Tibial nerve (tissue), 4 donors: ENCODE measurements at places on chromosomes 11 and 22.

DNA sequence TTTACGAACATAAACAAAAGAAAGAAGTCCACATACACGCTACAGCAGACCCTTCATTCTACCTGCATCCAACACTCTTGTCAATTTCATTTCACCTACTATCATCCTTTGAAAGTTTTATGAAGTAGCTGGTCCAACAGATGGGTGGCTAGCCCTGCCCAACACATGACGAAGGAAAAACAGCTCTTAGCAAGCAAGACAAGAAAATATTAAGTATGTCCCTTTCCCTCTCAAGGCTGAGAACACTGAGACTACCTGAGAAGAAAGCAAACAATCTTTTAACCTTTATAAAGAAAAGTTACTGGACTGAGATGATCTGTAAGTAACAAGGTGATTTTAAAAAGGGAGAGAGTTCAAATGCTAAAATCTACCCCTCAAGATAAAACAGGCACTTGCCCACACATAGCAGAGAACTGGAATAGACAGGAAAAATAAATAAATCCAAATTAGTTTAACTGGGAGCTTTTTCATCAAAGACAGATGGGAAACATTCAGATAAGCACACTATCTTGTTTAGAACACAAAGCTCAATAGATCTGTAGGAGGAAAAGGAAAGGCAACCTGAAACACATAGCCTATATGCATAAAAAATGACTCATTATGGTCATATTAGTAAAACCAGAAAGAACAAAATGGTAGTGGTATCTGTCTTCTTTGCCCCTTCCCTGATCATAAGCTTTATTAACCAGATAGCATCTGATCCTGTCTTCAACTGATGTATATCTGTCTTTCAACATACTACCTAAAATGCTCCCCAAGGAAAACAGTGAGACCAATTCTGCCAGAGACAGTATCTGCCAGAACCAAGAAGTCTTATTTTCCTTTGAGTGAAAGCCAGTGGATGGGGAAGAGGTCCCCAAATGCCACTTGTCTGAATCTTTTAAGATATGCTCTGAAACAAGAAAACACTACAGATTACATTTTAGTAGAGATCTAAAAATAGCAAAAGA, 104.3 kb downstream of the MRTFA start:
- peaks cover 32% of the 10 kb centered on the region for H3K4me1 ChIP-seq
- peak overlapping the region; percentile 35 for H3K4me3 ChIP-seq
- H3K27me3 ChIP-seq = no peaks in the 10 kb centered on the region

DNA sequence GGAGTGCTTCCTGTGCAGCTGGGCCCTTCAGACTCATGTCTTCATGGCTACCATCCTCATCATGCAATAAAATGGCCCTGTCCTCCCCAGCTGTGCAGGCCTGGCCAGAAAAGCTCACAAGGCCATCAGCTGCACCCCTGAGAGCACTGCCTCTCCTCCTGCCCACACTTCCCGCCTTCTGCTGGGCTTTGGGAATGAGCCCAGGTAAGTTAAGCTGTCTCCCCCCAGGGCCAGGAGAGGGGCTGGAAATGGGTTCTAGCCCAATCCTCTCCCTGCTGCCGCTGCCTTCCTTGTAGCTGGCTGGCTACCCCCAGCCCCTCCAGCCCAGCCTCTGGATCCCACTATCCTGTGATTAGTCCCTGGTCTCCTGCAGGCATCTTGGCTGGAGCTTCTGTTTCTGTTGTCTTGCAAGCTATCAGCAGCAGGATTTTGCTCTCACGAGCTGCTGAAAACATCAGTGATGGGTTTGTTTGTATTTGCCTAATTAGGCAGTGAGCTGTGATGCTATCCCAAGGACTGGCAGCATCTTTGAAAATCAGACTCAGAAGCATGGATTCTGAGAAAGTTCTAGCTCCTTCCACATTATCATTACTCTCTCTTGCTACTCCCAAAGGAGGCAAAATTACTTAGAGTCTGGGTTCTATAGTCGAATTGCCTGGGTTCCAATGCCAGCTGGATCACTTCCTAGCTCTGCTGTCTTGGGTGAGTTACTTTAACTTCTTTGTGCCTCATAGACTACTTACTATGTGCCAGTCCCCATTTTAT, 168.1 kb downstream of the ST3GAL4 start:
- peaks cover 19% of the 10 kb centered on the region for H3K27me3 ChIP-seq
- no peak overlapping the region for H3K27ac ChIP-seq
- no peaks in the 10 kb centered on the region for H3K4me1 ChIP-seq
- H3K36me3 ChIP-seq = no peaks in the 10 kb centered on the region
- no peak overlapping the region for H3K4me3 ChIP-seq
- DNase-seq = no peak

DNA sequence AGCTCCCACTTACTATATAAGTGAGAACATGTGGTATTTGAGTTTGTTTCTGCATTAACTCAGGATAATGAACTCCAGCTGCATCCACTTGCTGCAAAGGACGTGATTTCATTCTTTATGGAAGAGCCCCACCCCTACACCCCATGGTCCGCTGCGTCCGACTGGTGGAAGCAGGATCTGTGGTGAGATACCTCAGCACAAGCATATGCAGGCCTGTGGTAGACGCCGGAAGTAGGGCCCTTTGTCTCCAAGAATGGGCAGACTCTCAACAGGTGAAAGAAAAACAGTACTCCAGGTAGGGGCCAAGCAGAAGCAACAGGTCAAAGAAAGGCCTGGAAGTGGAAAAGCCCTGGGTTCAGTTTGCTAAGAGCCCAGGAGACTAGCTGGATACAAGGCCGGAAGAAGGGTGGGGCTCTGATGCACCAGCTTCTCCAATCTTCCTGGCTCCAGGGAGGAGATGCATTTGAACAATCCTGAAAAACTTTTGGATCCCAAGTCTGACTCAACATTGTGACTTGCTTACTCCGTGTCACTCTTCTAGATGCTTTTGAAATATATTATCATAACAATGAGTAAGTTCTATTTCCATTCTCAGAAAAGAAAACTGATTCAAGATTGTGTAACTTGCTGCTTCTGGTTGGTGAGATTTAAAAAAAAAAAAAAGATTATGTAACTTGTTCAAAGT, 30.4 kb downstream of the NEAT1 start:
- peaks cover 10% of the 10 kb centered on the region for H3K4me1 ChIP-seq
- H3K36me3 ChIP-seq = no peaks in the 10 kb centered on the region
- no peak for DNase-seq
- H3K27me3 ChIP-seq = no peaks in the 10 kb centered on the region
- no peak overlapping the region for H3K4me3 ChIP-seq
- peak overlapping the region; percentile 85 for H3K27ac ChIP-seq

- no peaks in the 10 kb centered on the region for H3K27me3 ChIP-seq
- DNase-seq = no peak
- no peaks in the 10 kb centered on the region for H3K4me1 ChIP-seq
These were observed 21.3 kb downstream of the CASP12 start for GRCh38 chr11:104876861-104877431.

GRCh38 chr11:44600839-44601383, 35.4 kb downstream of the CD82 start:
- no peaks in the 10 kb centered on the region for H3K36me3 ChIP-seq
- H3K27ac ChIP-seq = peak overlapping the region; percentile 64
- H3K4me3 ChIP-seq = no peak overlapping the region
- DNase-seq = no peak

DNA sequence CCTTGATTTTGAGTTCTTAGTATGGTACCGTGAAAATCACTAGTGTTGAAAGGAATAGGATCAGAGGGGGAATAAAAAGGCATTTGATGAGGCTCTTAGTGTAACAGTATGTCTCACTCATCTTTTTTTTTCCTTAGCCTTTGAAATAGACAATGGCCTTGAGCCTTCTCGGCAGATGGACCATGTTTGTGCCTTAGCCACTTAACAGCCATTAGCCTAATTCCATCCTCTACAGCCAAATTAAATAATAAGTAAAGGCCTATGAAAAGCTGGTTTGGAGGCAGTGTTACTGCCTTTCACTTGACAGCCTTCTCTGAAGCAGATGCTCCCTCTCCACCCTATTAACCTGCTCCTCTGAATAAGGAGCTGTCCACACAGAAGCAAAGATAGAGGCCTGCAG, 580.7 kb downstream of the NTM start:
- H3K27ac ChIP-seq = no peak overlapping the region
- H3K36me3 ChIP-seq = no peaks in the 10 kb centered on the region
- no peaks in the 10 kb centered on the region for H3K27me3 ChIP-seq
- peaks cover 3% of the 10 kb centered on the region for H3K4me1 ChIP-seq
- no peak overlapping the region for H3K4me3 ChIP-seq
- DNase-seq = no peak

GRCh38 chr11:73281796-73282660, 9.9 kb downstream of the P2RY6 start:
- no peaks in the 10 kb centered on the region for H3K27me3 ChIP-seq
- H3K36me3 ChIP-seq = no peaks in the 10 kb centered on the region
- no peaks in the 10 kb centered on the region for H3K4me1 ChIP-seq
- no peak overlapping the region for H3K27ac ChIP-seq
